Occipital lobe (tissue), 3 donors: ENCODE measurements at places on chromosomes 7 and 10. TPM values are rescaled to one million over a fixed set of nuclear protein-coding genes. Genes with fewer than 3 reads are reported as not detected.

ELOVL3 gene
- total RNA-seq, result 0.16 TPM

ITGA8 gene
- total RNA-seq, result 2.8 TPM

HOXA1 gene
- total RNA-seq, result not detected

ITPRID1 gene
- total RNA-seq, result 8.6 TPM

PAX4 gene
- total RNA-seq, result not detected

PDZD7 gene
- 4.5 TPM for total RNA-seq

ADAP1 gene
- total RNA-seq, result 32.0 TPM

IFIT1B gene
- total RNA-seq, result 2.0 TPM

PLXDC2 gene
- total RNA-seq, result 12.5 TPM

EIF5AL1 gene
- 0.16 TPM for total RNA-seq

FAM25C gene
- total RNA-seq, result not detected

UCN3 gene
- not detected for total RNA-seq

SUN3 gene
- not detected for total RNA-seq

C7orf25 gene
- 9.2 TPM for total RNA-seq

LRIT1 gene
- total RNA-seq, result not detected

SEMA4G gene
- total RNA-seq, result 8.0 TPM

MLXIPL gene
- total RNA-seq, result not detected

SFMBT2 gene
- total RNA-seq, result 17.8 TPM

ACTR3C gene
- total RNA-seq, result 7.3 TPM

SPDYE17 gene
- total RNA-seq, result not detected

ARL5B gene
- total RNA-seq, result 91.7 TPM

FAM25G gene
- total RNA-seq, result not detected

LRRC18 gene
- not detected for total RNA-seq

GJD4 gene
- total RNA-seq, result not detected

MRLN gene
- total RNA-seq, result not detected

RTKN2 gene
- total RNA-seq, result 7.5 TPM

TLX1 gene
- not detected for total RNA-seq

KIAA1217 gene
- total RNA-seq, result 5.9 TPM

CTNNA3 gene
- 1.7 TPM for total RNA-seq

AGMO gene
- total RNA-seq, result not detected

NAT16 gene
- total RNA-seq, result 1.2 TPM

CAMK2B gene
- total RNA-seq, result 96.1 TPM

GRM3 gene
- 179 TPM for total RNA-seq

HABP2 gene
- 0.31 TPM for total RNA-seq

SLC18A3 gene
- total RNA-seq, result not detected
